ENCODE measurements at places on chromosomes 4 and X.
A peak's percentile ranks its signal among the peaks of the same experiment; 100 is the strongest.

DNA sequence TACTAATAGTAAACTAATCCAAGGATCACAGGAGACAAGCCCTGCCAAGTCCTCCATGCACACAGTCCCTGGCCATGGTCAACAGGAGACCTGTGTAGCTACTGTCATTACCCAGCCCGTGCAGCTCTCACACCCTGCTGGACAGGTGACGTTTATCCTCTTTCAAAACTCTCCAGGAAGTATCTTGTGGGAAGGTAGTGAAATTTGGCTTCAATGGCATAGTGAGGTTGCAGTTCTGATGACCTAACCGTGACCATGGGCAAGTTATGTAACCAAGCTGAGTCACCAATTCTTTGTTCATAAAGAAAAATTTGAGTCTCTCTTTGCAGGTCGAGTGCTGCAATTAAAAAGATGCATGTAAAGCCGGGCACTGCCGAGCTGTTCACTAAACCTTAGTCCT lies 11.3 kb upstream of the SLC2A9 start:
- no peak for DNase-seq

DNA sequence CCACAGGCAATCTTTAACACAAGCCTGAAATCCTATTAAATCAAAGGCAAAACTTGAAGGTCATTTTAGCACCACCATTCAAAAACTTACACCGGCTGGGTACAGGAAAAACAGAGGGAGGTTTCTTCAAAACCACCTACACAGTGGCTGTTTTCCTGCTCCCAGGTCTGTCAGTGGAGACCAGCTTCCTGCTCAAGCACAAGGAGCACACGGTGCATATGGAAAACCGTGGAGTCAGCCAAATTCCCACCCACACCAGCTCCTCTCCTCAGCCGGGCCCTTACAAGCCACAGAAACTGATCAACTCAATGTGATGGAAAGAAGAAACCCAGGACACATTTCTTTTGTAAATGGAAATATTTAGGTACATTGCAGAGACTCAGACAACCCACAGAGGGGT lies 14.3 kb upstream of the FAM241A start:
- no peak for DNase-seq

DNA sequence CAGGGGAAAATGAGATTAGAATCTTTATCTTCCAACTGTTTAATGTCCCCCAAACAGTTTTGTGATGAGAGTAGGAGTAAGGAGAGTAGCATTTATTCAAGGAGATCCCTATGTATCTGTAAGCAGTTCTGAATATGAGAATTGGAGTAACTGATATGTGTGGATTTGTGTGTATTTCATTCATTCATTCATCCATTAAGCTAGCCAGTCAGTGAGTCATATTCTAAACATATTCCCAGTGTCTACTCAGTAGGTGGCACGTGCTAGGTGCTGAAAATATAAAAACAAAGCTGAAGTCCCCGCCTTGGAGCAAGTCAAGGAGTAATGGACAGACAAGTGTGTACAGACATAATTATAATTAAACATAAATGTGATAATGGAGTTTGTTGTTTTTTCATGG lies 12.4 kb upstream of the STX18 start:
- DNase-seq = no peak

DNA sequence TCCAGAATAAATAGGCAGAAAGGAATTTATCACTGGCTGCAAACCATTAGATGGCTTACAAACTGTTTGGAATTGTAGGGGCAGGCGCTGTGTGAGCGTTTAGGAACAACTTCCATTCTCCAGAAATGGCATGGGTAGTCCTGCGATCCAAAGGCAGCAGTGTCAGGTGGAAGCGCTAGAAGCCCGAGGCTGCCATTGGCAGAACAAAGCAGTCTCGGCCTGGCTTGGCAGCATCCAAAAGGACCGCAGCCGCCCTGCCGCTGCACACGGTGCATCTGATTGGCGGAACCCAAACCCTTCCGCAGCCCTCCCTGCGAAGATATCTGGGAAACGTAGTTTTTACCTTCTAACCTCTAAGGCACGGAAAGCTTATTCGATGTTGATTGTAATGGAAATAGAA lies 23.6 kb upstream of the YTHDC1 start:
- DNase-seq = no peak

DNA sequence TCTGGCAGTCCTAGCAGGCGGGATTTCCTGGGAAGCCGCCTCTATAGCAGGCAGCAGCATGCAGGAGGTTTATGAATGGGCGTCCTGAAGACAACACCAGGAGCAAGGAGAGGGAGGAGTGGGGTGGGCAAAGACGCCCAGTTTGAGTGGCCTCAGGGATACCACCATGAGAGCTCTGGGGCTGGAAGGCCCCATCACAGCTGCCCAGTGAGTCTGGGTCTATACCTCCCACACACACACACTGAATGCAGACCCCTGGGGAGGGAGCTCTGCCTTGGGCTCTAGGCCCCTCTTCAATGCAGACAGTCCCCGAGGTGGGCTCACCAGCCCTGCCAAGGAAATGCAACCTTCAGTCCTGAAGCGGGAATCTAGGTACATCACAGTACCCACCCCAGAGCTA lies 98.6 kb downstream of the AFAP1 start:
- DNase-seq = no peak

- DNase-seq = no peak
Observed at GRCh38 chr4:18934197-18934596, 912.6 kb upstream of the LCORL start.

GRCh38 chr4:64353904-64354303 lies 55.3 kb downstream of the TECRL start:
- DNase-seq = no peak

DNA sequence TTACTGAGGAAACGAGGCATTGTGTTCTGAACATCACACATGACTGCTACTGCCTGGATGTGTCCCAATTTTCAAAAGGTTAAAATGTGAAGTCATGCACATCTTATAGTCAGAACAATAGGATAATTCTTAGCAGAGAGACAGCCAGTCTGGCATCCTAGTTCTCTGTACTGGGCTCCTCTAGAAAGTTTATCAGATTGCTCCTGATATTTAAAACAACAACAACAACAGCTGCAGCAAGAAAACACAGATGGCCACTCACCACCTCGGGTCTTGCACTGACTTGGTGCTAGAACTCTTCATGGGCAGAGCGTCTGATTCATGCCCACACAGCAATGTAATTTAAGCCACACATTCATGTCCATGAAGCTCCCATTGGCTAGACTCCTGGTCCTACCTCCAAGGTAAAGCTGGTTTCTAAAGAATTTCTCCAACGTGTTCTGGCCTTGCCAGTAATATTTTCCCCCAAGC lies 33.3 kb upstream of the SLC2A9 start:
- DNase-seq = peak; percentile 60

- DNase-seq = no peak
Observed at GRCh38 chr4:166230841-166231240, 357.8 kb downstream of the TLL1 start.

DNA sequence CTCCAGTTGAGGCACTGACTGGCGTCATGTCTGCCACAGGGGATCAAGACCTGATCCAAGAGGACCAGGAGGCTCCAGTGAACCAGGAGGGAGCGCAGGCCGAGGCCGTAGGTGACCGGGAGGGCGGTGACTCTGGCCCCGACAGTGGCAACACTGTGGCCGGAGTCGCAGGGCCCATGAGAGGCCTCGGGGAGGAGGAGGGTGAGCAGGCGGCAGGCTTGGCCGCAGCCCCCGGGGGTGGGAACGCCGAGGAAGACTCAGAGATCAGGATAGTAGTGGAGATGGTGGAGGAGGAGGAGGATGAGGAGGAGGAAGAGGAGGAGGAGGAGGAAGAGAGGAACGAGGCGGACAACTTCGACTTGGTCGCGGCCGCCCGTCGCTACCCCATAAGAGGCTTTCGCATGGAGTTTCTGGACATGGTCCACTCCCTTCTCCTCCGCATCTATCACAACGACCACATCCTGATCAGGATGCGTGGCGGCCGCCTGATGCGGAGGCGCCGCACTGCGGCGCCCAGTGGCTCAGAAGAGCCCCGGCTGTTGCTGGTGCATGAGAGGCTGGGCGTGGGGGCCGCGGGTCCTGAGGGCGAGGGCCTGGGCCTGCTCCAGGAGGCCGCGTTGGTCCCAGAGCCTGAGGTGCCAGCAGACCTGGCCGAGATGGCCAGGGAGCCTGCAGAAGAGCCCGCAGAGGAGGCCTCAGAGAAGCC lies 560 bp downstream of the CT47C1 start:
- no peak for DNase-seq

- no peak for DNase-seq
Observed at GRCh38 chr4:36088542-36088941, 155.8 kb downstream of the ARAP2 start.

DNA sequence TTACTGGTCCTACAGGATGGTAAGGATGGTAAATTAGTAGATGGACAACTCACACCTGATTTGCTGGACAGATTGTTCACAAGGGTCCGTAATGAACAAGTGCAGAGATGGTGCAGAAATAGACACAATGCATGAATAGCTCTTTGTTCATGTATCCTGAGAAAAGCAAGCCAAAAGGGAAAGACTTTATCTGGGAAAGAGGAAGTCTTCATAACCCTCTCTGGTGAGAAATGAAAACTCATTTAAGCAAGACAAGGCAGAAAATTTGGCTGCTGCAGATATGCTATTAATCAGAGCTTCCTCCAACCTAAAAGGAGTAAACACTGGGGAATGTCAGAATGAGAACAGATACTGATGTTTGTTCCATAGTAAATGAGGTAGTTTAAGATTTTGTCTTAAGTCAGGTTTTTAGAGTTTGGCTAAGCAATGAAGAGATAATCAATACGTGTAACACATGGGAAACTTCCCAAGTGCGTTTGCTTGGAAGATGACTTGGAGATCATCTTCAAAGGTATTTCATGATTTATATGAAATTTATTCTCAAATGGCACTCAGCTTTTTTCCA lies 152.4 kb upstream of the BMPR1B start:
- no peak for DNase-seq

GRCh38 chr4:36677874-36678273 lies 396.5 kb downstream of the DTHD1 start:
- no peak for DNase-seq

DNA sequence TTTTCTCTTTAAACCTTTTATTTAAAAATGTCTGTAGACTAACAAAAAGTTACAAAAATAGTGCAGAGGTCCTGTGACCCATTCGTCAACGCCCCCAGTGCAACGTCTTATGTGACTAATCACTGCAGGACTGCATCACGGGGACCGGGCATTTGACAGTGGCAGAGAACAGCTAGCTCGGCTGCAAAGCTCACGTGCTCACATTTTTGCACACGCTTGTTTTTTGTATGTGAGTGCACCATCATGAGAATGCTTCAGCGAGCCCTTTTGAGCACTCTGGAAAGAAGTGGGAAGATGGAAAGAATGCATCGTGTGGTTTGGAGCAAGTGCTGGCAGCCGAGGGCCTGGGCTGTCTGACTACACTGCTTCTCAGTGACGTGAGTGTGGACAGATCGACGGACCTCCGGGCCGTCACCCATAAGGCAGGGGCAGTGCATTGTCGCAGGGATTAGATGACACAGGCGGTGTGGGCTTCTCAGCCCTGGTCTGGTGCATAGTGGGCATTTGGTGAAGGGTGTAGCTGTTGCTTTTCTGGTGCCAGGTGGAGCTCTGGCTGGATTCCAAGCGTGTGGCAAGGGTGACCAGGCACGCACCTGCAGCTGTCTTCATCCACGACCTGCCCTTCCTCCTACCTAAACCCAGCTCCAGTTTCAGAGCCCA lies 17.7 kb downstream of the SPON2 start:
- no peak for DNase-seq

DNA sequence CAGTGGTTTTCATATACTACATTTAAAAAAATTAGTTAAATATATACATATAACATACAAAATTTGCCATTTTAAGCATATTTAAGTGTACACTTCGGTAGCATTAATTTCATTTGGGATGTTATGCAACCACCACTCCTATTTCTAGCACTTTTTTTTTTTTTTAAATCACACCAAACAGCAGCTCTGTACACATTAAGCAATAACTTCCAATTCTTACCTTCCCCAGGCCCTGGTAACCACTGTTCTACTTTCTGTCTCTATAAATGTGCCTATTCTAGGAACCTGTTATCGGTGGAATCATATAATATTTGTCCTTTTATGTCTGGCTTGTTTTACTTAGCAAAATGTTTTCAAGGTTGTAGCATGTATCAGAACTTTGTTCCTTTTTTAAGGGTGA lies 39.1 kb downstream of the TMEM164 start:
- no peak for DNase-seq

- no peak for DNase-seq
Observed at GRCh38 chr4:168131196-168131595, 38.9 kb downstream of the ANXA10 start.

DNA sequence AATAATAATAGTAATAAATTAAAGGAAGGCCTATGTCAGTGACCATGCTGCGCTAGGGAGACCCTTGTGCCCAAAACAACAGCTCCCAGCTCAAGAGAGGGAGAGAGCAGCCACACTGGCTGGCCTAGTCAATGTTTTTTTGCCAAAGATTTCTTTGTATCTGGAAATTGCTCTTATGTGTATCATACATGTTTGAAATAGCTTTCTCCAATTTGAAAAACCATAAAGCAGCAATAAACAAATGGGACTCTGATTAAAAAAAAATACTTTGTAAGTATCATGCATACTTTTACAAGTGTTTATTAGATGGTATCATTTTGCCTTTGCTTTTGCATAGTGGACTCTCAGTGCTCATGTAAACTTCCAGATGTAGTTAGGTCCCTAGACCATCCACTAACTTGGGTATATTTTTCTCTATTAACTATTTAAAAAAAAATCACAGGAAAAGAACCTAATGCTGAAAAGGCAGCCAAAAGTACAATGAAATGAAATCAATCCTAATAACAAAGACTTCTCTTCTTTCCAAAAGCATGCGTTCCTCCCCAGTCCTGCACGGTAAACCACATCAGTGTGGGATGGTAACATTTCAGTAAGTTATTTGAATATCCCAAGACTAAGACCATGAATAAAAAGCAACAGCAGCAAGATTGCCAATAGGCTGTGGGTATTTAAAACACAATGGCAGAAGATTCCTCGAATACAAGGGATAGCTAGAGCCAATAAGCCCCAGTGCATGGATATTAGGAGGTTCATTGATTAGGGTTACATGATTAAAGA lies 117.6 kb downstream of the PALLD start:
- no peak for DNase-seq

DNA sequence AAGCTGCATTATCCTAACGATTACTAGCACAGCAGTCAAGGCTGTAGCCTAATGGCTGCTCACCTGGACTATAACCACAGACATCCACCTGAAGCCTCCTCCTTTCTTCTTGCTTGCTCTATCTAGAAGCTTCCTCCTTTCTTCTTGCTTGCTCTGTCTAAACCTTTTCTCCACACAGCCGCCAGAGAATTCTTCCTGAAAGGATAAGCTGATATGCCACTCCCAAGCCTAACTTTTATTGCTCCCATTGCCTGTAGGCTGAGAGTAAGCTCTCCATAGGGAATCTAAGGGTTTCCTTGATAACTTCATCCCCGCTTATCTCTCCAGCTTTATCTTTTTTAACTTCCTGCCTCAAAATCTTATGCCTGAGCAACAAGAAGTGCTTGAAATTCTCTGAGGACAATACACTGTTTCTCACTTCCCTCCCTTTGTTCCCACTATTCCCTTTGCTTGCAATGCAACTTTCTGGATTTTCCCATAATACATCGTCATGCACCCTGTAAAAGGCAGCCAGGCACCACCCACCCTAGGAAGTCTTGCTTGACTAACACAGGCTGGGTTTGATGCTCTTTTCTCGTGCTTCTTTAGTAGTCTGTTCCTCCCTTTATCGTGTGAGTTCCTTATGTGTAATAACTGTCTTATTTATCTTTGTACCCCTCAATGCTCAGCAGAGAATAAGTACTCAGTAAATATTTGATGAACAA lies 1.4 kb upstream of the LRIT3 start:
- DNase-seq = no peak

- DNase-seq = no peak
Observed at GRCh38 chr4:73875401-73875800, 6.2 kb downstream of the CXCL1 start.

- no peak for DNase-seq
Observed at GRCh38 chr4:73275318-73275654, 16.7 kb upstream of the ANKRD17 start.
